ENCODE measurements at places on chromosomes 7 and 10.

DNA sequence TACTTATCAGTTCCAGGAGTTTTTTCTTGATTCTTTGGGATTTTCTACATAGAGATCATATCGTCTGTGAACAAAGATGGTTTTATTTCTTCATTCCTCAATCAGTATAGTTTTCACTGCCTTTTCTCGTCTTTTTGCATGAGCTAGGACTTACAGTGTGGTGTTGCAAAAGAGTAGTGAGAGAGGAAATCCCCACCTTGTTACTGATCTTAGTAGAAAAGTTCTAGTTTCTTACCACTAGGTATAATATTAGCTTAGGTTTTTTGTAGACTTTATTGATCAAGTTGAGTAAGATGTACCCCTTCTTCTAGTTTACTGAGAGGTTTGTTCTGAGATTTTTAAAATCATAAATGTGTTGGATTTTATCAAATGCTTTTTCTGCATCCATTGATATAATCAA lies 123.3 kb downstream of the TMEM26 start:
- DNase-seq = no peak

- DNase-seq = no peak
Measured at GRCh38 chr10:107899075-107899474, 734.6 kb upstream of the SORCS1 start.

DNA sequence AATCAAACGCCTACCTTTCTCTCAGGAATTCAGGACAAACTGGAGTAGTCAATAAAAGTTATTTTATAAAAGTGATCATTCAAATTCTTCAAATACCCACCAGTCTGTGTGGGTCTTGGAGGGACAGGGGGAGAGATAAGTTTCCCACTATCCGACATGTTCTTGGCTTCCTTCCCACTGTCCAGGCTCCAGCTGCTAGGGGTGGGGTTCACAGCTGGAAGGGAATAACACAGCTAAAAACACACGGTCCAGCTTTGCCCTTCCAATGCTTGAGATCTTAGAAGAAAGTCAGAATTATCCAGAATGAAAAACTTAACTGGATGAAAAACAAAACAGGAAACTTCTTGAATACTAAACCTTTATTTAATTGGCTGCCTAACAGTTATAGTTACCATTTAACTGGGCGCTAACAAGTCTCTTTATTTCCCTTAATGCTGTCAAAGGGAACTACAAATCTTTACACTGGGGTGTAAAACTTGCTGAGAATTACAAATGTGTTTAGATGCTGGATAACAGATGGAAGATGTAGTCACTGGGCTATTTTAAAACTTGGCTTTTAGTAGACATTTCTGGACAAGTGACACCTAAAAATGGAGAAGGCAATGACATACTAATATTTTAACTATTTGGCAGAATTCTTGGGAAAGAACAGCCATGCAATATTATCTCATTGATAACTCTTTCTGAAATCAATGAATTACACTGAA lies 172.8 kb upstream of the IMMP2L start:
- DNase-seq = no peak

DNA sequence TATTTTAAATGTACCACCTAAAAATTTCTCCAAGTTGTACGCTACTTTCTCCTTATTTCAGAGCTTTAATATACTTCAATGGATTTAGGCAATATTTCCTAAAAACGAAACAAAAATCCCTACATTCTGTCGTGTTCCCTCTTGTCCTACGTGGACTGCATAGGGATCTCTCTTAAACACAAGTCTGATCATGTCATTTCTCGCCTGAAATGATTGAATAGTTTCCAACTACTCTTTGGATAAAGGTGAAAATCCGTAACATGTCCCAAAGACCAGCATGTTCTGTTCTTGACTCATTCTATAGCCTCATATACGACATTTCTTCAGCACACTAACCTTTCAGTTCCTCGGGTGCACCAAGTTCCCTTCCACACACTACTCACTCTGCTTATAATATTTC lies 17.7 kb upstream of the TPK1 start:
- DNase-seq = no peak

GRCh38 chr7:120792861-120793130 lies 65.1 kb downstream of the TSPAN12 start:
- no peak for DNase-seq

- no peak for DNase-seq
Measured at GRCh38 chr7:151686826-151687225, 167.1 kb upstream of the RHEB start.

GRCh38 chr10:82692458-82692857 lies 817.5 kb downstream of the NRG3 start:
- no peak for DNase-seq
